CD8-positive, alpha-beta memory T cell (primary cell): ENCODE measurements at places on chromosomes 6 and 20.
A peak's percentile ranks its signal among the peaks of the same experiment; 100 is the strongest.

GRCh38 chr20:34220561-34220960 is 20.7 kb upstream of the ASIP start:
- DNase-seq, result no peak

- peak; percentile 10 for DNase-seq
Measured at GRCh38 chr6:3229566-3230178, 2.2 kb upstream of the TUBB2B start.

GRCh38 chr6:31945507-31946369 is at the start of gene CFB:
Gene CFB, plus strand, starts transcription at chr6:31946095. Its CDS starts 127 bp downstream, at chr6:31946222.
- no peak for DNase-seq

- no peak for DNase-seq
Measured at GRCh38 chr6:90938122-90938521, 351.2 kb upstream of the MAP3K7 start.

- peak; percentile 39 for DNase-seq
Measured at GRCh38 chr20:3766422-3767109, 987 bp downstream of the ADISSP start.

- peak; percentile 10 for DNase-seq
Measured at GRCh38 chr20:50189681-50190250, 864 bp upstream of the CEBPB start.

DNA sequence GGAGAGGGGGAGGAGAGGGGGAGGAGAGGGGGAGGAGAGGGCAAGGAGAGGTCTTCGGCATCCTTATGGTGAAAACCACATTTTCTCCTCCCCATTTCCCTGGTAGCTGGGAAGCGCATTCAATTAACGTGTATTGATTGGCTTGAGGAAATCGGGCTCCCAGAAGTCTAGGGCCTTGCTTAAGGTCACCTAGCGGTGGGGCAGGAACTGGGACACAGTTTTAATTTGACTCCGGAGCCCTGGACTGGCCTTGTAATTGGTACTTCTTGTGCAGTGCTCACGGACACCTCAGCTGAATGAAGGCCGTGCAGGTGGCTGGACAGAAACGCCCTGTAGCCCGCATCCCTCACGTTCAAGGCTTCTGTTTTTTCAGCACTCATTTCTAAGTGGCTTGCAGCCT is 42.8 kb downstream of the CTCFL start:
- DNase-seq, result no peak

- DNase-seq, result no peak
Measured at GRCh38 chr20:49770634-49771033, 42.0 kb upstream of the SLC9A8 start.

DNA sequence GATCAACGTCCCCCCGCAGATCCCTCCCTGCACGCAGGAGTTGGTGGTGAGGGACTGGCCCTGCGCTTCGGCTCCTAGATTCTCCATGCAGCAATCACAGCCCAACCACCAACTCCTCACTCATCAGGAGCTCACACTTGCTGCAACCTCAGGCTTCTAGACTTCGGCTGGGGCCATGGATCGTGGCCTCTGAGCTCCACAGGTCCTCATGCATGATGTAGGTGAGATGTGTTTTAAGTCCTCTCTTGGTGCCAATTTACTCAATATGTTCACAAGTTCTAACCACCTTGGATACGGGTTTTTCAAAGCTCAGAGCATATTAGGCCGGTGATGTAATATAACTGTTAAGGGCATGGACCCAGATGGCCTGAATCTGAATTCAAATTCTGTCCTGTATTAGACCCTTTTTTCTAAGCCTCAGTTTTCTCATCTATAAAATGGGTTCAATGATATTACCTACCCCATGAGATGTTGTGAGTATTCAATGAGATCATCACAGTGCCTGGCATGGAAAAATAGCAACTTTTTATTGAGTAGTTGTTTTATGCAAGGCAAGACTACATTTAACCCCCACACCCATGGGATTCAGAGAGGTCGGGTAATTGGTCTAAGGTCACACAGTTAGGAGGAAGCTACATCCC is 31.0 kb downstream of the SUN5 start:
- DNase-seq, result no peak

DNA sequence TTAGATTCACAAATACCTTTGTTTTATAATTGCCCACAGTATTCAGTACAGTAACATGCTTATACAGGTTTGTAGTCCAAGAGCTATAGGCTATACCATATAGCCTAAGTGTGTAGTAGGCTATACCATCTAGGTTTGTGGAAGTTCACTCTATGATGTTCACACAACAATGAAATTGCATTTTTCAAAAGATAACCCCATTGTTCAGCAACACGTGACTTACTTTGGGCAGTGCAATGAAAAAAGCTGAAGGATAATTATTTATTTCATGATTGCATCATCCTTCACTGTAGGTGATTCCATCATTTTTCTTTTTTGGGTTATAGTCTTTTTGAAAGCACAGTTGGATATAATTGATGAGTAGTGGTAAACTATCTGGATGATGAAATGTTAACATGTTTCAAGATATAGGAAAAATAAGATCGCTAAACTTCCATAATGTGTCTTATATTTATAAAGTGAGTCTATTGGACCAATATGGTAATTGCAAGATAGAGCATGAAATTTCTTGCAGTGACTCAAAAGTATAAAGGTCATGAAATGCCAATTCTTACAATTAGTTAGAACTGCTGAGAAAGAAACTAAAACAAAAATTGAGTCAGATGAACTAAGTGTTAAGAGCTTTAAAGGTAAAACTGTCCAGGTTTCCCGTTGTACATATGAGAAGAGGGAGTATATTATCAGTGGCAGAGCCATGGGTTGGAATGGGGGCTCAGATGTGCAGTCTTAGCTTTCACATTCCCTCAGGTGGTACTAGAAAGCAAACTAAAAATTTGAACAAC is 164.4 kb downstream of the ZFAND3 start:
- DNase-seq, result no peak

DNA sequence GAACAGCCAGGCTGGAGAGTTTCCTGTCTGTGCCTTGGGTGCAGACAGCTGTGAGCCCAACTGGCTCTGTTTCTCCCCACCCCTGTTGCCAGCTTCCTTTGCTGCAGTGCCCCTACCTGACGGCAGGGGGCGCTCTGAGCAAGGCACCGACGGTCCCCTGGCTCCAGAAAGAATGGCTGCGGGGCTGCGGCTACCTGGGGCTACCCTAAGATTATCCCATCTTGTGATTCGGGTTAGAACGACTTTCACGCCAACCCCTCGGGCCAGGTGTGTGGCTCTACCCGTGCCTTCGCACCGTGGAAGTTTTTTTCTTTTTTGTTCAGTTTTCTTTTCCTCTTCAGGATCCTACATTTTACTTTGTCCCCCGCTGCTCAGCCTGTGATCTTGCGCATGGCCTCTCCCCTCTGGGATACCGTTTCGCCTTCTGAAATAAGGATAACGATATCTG is 33.4 kb upstream of the AAR2 start:
- peak; percentile 66 for DNase-seq

GRCh38 chr6:5486214-5486613 is 224.9 kb downstream of the FARS2 start:
- DNase-seq, result no peak

- no peak for DNase-seq
Measured at GRCh38 chr20:41200446-41201202, 63.3 kb downstream of the PLCG1 start.

DNA sequence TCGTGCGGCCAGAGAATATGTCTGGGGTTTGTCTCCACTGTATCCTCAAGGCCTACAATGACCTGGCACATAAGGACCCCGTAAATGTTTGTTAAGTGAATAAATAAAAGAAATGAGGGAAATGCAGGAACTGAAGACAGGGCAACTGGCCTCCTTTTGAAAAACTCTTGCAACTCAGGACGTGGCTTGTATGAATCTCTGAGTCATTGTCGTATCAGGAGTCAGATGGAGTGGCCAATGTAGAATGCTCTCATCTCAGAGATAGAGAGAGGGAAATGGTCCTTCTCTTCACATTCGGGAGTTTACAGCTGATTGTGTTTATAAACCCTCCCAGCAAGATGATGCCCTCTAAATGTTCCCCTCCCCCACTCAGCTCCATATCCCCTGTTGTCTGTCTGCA is 57.1 kb downstream of the UST start:
- no peak for DNase-seq

DNA sequence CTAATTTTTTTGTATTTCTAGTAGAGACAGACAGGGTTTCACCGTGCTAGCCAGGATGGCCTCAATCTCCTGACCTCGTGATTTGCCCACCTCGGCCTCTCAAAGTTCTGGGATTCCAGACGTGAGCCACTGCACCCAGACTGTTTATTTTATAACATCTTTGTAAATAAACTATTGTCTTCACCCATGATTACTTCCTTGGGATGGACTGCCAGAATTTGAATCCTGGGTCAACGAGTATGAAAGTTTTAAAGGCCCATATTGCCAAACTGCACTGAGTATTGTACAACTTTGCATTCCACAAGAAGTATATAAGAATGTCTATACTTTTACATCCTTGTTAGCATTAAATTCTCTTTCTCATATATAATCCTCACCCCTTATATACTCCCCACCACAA is 38.6 kb downstream of the ZHX3 start:
- DNase-seq, result no peak

- DNase-seq, result no peak
Measured at GRCh38 chr6:46749731-46750130, 3.0 kb downstream of the ANKRD66 start.

- DNase-seq, result no peak
Measured at GRCh38 chr6:156791320-156791850, 14.2 kb downstream of the ARID1B start.

DNA sequence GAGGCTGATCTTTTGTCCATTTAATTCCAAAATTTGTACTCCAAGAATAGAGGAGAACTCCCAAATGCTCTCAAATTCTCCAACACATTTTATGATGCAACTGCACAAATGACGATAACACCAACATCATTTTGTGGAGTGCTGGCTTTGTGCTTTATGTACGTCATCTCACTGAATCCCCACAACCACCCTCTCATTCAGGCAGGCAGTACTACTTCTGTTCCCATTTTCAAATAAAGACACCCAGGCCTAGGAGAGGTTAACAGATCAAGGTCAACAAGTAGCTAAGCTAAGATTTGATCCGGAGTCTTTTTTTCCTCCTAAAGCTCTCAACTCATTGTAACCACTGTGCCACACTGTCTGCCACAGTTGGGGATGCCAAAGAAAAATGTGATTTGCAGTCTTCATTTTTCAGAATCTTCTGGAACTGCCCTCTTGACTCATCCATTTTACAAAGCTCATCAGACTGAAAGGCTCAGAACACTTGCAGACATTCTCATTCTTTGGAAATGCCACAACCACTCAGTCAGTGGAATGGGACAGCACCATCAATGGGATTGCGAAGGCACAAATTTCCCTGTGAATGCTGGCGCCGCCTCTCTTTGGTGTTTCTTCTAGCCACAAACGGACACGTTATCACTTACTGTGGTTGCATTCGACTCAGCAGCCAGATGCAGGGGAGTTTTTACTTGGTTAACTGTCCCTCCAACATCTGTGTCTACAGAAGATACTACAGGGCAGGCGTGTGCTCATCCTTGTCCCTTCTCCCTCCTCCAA is 184.4 kb downstream of the GJA10 start:
- no peak for DNase-seq

- DNase-seq, result no peak
Measured at GRCh38 chr20:44722990-44723389, 7.8 kb downstream of the CCN5 start.

GRCh38 chr20:40134176-40134575 is 554.9 kb downstream of the MAFB start:
- no peak for DNase-seq

GRCh38 chr6:168433898-168434297 is 7.1 kb upstream of the SMOC2 start:
- no peak for DNase-seq

GRCh38 chr6:90186637-90187371 is 109.8 kb downstream of the BACH2 start:
- DNase-seq, result peak; percentile 10

- DNase-seq, result no peak
Measured at GRCh38 chr6:132937466-132937906, 123.1 kb downstream of the RPS12 start.

DNA sequence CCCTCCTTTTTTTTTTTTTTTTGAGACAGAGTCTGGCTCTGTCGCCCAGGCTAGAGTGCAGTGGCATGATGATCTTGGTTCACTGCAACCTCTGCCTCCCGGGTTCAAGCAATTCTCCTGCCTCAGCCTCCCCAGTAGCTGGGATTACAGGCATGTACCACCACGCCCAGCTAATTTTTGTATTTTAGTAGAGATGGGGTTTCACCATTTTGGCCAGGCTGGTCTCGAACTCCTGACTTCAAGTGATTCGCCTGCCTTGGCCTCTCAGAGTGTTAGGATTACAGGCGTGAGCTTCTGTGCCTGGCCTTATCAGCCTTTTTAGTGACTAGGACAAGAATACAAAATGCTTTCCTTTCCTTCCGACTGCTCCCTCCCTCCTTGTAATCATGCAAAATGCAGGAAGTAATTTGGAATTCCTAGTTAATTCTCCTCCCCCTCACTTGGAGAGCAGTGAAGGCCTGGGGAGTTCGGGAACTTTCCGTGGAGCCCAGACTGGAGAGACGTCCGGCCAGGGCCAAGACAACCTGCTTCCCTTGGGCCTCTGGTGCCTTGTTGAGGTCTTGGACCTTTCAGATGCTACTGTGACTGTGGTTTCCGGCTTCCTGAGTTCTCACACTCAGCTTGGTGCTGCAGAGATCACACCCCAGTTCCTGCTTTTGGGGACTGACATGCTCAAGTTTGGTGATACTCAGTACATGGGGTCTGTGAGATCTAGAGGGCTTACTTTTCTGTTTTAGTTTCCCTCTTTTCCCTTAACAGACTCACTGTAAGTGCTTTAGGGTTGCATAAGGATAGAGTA is 3.9 kb upstream of the PHF20 start:
- peak; percentile 80 for DNase-seq
